ENCODE measurements at places on chromosomes 7 and 10.

GRCh38 chr7:139635526-139636302 is 112.2 kb downstream of the CLEC2L start:
- peak; percentile 67 for DNase-seq

GRCh38 chr10:104899779-104900178 is 258.7 kb downstream of the SORCS3 start:
- DNase-seq: no peak

DNA sequence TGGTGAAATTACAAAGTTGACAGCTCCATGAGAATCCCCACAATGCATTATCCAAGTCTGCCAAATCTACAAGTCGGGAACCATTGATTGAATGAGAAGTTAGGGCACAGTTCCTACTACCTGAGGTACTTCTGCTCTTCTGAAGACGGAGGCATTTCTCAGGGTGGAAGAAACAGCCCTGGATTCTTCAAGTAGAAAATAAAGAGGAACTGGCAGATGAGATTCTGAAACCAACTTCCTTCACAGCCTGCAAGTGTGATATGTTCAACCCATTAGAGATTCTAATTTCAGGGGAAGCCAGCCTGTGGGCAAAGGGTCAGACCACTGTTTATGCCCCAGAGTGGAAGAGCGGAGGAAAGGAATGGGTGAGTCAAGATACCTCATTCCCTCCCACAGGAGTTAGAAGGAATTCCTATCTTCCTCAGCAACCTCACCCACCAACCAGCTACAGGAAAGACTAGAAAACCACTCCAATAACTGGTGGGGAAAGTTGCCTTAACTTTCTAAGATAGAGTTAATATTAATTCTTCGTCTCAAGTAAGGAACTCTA is 50.5 kb upstream of the BMPER start:
- no peak for DNase-seq

- no peak for DNase-seq
Measured at GRCh38 chr10:35934642-35934995, 292.5 kb upstream of the FZD8 start.

DNA sequence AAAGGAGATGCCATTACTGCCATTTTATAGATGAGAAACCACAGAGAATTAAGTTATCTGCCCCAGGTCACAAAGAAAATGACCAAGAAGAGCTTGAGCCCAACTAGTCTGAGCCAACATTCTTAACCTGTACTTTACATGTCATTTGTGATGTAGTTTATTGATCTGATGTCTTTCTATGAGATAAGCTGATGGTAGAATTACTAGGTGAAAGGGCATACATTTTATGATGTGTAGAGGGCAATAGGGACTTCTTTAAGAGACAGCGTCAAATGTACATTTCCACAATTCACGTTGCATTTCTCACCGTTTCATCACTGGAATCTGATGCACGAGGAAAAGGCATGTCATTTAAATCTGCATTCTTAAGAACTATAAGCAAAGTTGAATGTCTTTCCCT is 11.3 kb downstream of the ACSL5 start:
- DNase-seq: no peak

GRCh38 chr10:62577666-62578291 is 203.6 kb downstream of the ZNF365 start:
- no peak for DNase-seq

- no peak for DNase-seq
Measured at GRCh38 chr7:121323515-121324302, 5.1 kb upstream of the WNT16 start.

GRCh38 chr10:100779329-100779728 is 33.9 kb downstream of the PAX2 start:
- DNase-seq: no peak

DNA sequence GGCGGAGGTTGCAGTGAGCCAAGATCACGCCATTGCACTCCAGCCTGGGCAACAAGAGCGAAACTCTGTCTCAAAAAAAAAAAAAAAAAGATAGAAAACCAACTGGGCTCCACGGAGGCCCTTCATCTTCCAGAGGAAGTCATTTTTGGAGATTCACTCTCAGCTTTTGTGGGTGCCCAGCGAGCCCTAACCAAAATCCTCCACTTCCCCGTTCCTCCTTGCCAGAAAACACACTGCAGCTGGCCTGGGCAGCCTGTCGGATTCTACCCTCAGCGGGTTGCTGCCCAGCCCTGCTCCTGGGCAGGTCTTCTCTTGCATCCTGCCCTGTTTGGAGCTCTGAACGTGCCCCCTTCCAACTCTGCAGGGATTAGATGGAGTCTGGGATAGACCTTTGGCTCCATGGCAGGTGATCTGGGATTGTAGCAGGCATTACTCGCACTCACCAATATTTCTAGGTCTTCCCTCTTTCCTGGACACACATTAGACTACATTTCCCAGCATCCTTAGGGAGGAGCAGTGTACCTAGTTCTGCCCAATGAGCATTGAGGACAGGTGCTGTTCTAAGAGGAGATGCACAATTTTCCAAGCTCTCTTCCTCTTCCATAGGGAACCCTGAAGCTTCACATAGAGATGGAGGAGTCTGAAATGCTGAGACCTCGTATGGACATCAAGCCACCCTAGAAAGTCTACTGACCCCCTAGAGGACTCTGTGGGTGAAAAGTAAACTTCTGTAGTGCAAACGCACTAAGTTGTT is 4.6 kb downstream of the GRID2IP start:
- DNase-seq: no peak

GRCh38 chr10:71797533-71798307 is 24.4 kb upstream of the VSIR start:
- DNase-seq: no peak

DNA sequence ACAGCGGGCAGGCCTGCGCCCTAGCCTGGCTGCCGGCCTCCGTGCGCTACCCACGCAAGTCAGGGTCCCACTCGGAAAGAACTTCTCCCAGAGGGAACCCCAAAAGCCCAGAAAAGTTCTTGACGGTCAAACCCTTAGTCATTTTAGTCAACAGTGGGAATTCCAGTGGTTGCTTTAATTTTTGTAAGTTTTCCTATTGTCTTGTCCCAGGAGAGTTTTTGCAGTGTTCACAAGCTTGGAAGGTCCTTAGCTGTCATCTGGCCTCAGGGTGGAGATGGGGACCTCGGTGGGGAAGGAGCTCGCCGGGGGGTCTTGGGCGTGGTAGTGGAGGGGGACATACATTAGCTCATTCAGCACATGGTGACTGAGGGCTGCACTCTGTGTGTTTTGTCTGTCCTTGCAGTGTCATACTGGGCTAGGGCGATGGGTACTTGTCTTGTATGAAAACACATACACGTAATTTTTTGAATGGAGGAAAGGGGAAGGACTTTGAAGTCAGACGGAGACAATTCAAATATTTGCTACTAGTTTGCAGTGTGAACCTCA is 736 bp downstream of the MINDY4 start:
- no peak for DNase-seq

Data from stimulated activated CD4-positive, alpha-beta T cell treated with anti-CD3 and anti-CD28 coated beads, Interleukin-4, amount 100 ng/mL, for 24 hours (primary cell).